Gastroesophageal sphincter (tissue), 4 donors: ENCODE measurements at places on chromosomes 3 and 15. TPM values are rescaled to one million over a fixed set of nuclear protein-coding genes. Genes with fewer than 3 reads are reported as not detected.

DUOX2 gene
- total RNA-seq: 0.62 TPM

C3orf62 gene
- total RNA-seq: 14.9 TPM

DNA sequence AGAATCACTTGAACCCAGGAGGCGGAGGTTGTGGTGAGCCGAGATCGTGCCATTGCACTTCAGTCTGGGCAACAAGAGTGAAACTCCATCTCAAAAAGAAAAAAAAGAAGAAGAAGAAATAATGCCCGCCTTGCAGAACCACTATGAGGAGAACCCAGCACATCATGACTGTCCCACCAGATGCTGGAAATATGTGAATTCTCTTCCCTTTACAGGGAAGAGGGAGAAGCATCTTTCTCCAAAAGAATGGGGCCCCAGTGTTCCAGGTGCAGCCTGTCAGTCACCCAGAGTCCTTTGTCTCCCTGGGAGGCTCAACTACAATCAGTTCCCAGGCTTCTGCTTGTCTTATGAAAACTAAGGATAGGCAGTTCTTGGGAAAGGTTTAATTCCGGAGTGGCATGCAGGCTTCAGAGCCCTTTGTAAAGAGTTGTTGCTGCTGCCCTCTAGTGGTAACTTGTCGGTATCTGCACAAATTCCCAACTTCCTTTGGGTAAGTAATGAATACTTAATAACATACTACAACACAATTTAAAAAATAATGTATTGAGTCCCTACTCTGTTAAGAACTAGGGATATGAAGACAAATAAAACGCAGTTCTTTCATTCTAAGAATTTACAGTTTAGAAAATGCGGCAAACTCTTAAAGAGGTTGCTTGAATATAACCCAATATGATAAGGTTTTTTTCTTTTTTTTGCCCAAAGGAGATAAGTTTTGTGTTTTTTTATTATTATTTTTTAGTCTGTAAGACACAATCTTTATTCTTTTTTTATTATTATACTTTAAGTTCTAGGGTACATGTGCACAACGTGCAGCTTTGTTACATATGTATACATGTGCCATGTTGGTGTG is 18.6 kb upstream of the TICRR start:
- ATAC-seq: no peak

DNA sequence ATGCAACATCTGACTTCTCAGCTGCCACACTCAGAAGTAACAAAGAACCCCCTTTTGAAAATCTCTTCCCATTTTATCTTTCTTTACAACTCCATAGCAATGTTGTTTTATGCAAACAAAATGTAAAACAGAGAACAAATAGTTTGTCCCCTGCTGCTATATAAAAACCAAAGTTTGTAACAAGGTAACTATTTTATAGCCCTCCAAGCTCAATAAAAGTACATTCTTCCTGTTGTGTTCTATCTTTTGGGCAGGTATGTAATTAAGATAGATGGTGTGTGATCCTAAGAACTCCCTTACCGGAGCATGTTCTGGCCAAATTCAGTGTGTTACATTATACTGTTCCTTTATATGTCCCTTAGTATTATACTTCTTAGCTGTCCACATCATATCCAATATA is 12.6 kb upstream of the CGNL1 start:
- ATAC-seq: no peak

- ATAC-seq: no peak
Observed at GRCh38 chr15:66685638-66686150, 16.3 kb upstream of the SMAD6 start.
